ENCODE measurements at places on chromosomes 7 and 10.
A peak's percentile ranks its signal among the peaks of the same experiment; 100 is the strongest.

DNA sequence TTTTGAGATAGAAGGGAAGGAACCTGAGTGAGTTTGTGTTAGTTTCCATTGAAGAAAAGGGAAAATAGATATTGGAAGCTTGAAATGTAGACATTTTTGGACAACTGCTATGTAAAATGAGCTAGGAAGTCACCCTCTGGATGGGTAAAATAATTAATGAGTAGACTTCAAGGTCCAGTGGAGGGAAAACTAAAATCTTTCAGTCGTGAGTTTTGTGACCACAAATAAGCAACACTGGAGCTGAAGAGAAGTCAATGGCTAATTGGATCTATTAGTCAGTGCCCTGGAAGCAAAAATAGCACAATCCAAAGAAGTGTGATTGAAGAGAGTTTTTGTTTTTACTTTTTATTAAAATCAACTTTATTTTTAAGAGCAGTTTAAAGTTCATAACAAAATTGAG lies 123.4 kb downstream of the MYO3A start:
- no peak for DNase-seq

GRCh38 chr7:138880881-138881578 lies 83.0 kb upstream of the ATP6V0A4 start:
- no peak for DNase-seq

GRCh38 chr10:111017098-111017497 lies 59.7 kb upstream of the ADRA2A start:
- DNase-seq = no peak

- no peak for DNase-seq
Observed at GRCh38 chr7:77606562-77606961, 69.5 kb downstream of the PTPN12 start.

GRCh38 chr10:35887685-35888084 lies 245.6 kb upstream of the FZD8 start:
- DNase-seq = peak; percentile 63

DNA sequence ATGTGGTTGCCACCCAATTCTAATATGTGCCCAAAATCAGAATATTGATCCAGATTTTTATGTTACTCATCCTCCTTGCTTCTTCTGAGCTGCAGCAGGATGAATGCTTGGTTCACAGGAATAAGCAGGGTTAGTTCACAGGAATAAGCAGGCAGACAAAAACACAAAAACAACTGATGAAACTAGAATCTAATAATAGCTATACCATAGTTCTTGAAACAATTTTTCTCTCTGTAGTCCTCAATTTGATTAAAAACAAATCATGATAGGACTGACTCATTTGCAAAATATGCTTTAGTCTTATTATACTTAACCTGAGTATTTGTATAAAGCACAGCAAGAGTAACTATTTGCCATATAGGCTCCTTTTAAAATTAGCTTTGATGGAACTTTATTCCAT lies 24.4 kb upstream of the ARHGAP12 start:
- no peak for DNase-seq

DNA sequence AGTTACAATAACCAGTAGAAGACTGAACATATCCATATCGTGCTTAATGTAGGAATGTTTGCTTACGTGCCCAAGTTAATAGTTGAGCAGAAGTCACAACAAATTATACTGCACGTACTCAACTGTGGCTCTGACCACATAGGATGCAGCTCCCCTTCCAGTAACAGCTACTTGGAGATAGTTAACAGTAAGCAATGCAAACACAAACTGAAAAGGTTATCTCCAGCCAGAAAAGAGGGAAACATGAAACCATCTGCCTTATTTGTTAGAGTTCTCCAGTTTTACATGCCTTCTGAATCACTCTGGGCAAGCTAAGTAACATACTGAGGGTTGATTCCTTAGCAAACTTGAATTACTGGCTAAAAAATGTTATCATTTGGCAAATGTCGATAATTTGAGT lies 9.8 kb downstream of the DHX32 start:
- no peak for DNase-seq

GRCh38 chr7:20737840-20738448 lies 48.7 kb downstream of the SP8 start:
- DNase-seq = no peak

GRCh38 chr10:87603769-87604168 lies 55.9 kb upstream of the PAPSS2 start:
- DNase-seq = no peak

DNA sequence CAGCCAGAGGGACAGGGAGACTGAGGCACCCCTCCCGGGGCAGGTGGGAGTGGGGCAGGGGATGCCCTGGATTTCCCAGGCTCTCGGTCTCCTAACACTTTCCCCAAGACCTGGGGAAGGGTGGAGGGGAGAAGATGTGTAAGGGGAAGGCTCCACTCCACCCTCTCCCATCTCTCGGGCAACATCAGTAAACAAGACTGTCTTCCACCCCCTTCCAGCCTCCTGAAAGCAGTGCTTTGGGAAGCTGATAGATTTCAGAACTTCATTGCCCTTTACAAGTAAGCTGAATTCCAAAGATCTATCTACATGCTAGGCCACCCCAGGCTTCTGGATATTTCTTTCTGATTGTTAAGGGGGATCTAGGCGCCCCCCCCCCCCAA lies 3.7 kb downstream of the FLNC start:
- DNase-seq = no peak

DNA sequence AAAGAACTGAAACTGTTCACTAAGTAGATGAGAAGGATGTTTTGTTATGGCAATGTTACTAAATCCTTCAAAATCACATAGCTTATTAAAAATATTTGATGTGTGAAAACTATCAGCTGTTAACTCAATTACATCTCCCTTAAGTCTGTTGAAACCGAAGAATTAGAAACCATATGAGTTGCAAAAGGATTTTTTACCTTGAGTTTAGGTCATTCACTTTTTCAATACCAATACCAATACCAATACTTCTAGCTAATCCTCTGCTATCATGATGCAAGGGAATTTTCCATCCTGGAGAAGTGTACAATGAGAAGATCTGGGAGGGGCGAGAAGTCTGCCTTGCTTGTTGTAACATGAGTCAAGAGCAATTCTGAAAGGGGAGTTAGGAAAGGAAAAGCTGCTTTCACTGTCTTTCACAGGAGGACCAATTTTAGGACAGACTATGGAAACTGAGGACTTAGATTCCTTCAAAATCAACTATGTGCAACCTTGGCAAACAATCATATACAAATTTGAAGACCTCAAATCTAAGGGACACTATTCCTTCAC lies 199.7 kb downstream of the IMMP2L start:
- no peak for DNase-seq

- no peak for DNase-seq
Observed at GRCh38 chr7:33428415-33428814, 299.1 kb downstream of the BBS9 start.

GRCh38 chr10:87659571-87660483 lies at the start of gene PAPSS2:
Gene PAPSS2, plus strand, starts transcription at chr10:87659878. Its CDS starts 104 bp downstream, at chr10:87659982.
- peak; percentile 74 for DNase-seq

DNA sequence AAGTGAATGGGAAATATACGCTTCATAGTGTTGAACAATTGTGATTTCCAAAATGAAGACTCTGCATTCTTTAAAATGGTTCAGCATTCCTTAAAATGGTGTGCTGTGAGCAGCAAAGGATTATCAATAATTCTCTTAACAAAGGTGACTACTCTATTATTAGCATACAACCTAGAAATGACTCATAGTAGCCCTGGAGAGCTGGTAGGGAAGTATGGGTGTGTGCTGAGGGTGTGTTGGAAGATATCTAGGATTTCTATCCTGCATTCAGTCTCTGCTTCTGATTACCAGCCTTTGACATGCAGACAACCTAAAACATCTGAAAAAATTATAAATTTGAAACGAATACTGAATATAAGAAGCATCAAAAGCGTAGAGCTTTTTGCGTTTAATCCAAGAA lies 72.5 kb downstream of the SEMA3D start:
- DNase-seq = no peak

DNA sequence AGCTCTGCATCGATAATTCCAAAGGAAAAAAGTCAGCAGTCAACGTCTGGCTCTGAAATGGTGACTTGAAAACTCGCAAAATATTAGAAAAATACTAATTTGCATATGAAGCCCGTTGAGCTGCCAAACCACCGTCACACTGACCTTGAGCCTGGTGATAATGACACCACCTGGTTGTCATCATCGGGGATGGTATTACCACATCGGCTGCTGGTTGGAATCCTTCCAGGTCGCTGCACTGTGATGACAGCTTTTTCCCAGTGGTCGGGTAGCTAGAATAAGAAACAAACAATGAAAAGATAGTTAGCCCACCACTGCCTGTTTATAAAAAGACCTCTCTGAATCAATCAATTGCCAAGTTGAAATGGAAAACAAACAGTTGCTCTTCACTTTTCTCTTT lies 41.6 kb downstream of the LAMB1 start:
- DNase-seq = peak; percentile 37

GRCh38 chr10:61112771-61113170 lies 168.8 kb upstream of the RHOBTB1 start:
- no peak for DNase-seq

DNA sequence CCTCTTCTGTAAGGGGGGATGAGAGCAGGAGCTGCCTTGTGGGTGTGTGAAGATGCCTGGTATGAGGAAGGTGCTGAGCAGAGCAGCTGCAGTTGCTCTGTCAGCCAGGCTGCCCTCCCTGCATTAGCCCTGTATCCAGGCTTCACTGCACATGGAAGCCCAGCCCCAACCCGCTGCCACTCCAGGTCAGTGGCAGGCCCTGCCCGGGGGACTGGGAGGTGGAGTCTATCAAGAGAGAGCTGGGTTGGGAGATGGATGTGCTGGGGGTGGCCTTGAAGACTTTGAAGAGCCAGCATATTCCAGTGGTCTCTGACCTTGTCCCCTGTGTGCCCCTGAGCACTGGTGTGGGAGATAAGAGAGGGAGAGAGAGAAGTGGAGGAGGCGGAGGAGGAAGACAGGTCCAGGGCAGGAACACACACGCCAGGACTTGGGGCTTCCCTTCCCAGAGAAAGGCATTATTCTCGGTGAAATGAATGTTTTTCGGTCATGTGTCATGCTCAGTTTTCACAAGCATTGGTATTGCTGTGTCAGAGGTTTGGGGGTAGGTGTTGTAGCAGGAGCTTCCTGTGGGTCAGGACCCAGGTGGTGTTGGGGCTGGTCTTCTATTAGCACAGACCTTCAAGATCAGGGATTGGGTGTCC lies 2.6 kb downstream of the PPIF start:
- no peak for DNase-seq

- no peak for DNase-seq
Observed at GRCh38 chr10:63497321-63497720, 23.9 kb upstream of the REEP3 start.

- DNase-seq = no peak
Observed at GRCh38 chr7:21572331-21573313, 29.8 kb downstream of the DNAH11 start.

- DNase-seq = no peak
Observed at GRCh38 chr10:12405342-12406320, 56.3 kb downstream of the CAMK1D start.

DNA sequence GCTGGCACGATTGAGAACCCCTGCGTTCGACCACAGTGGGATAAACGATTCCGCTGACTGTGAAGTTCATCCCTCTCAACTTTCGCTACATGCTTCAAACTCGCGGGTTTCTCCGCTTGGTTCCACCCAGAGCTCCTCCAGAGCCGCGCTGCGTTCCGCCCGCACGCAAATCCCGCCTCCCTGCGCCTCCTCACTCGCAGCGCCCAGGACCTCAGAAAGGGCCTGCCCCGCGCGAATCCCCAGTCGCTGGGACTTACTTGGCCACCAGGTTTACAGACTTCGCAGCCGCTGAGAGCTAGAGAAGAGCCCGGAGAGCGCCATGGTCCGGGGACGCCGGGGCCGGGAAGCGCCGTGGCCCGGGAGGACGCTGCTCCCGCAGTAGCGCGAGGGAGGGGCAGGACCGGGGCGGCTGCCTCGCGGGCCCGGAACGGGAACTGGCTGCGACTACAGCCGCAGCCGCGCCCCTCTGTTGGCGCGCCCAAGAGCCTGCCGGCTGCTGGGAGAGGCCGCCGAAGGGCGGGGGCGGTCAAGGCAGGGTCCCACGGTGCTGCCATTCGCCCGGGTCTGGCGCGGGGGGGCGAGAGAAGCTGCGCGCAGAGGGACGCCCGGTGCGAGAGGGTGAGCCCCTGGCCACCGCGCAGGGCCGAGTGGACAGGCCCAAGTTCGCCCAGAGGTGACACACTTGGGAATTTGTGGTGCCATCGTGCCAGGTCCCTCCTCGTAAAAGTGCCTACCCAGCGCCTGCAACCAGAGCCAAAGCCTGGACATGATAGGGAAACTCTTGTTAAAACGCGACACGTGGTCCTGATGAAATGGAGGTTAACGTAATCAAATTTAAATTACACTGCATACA lies at the start of gene NOD1:
NOD1 (minus strand) TSS at position 436 of the 853 bp plus-strand sequence. CDS start 21,863 bp downstream, outside the sequence.
- peak; percentile 88 for DNase-seq

GRCh38 chr10:61941202-61941681 lies 39.7 kb downstream of the ARID5B start:
- DNase-seq = no peak

- no peak for DNase-seq
Observed at GRCh38 chr10:21527598-21528235, 2.2 kb upstream of the SKIDA1 start.

GRCh38 chr7:91692800-91693199 lies 187.7 kb downstream of the MTERF1 start:
- DNase-seq = no peak

GRCh38 chr7:47444376-47445098 lies 137.4 kb downstream of the TNS3 start:
- DNase-seq = peak; percentile 38

GRCh38 chr10:104277785-104278184 lies 8.8 kb downstream of the GSTO2 start:
- DNase-seq = peak; percentile 48

DNA sequence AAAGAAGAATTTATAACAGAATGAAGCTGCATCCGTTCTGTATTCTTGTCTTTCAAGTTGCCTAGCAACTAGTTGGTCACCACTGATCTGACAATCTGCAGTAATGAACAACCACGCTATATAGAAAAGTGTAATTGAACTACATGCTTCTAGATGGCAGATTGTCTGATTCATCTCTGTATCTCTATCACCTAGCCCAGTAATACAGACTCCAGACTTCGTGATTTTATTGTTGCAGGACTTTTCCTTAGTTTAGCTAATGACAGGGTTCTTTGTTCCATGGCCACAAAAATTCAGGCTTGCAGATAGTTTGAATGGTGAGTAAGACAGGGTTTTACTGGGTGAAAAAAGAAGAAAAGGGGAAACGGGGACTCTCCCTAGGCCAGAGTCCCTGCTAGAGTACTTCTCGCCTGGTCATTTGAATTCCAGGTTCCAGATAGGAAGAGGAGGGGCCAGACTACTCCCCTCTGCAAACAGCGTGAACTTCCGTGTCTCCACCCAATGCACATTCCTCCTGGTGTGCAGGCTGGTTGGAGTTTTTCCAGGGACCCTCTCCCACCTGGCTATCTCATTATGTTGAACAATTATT lies 45.9 kb downstream of the COL1A2 start:
- DNase-seq = peak; percentile 55

DNA sequence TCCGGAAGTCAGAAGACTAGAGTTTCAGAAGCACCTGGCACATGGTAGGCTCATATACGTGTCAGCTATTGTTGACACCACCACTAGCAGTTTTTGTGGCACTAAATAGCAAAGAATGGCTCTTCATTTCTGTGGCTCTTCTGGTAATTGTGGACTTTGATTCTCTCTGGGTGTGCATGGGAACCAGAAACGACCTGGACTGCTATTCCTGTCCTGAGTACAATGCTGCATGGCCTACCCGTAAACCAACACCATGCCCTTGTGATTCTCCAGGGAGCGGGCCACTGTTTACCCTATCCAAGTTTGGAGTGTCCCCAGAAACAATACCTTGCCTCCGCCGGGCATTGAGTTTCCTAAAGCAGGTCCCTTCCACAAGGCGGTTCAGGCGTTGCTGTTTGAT lies 162.9 kb upstream of the AOAH start:
- DNase-seq = no peak

All from transverse colon (tissue), 4 donors.